ENCODE measurements at places on chromosomes 13 and 19. TPM values are rescaled to one million over a fixed set of nuclear protein-coding genes. Genes with fewer than 3 reads are reported as not detected.

Gene APOC1
- total RNA-seq, result 103 TPM

Gene ZNF787
- total RNA-seq, result 38.2 TPM

Gene GNG7
- 12.4 TPM for total RNA-seq

Gene CCDC194
- 1.0 TPM for total RNA-seq

Gene RNF113B
- total RNA-seq, result not detected

Gene GRIN3B
- 0.06 TPM for total RNA-seq

Gene APOC4
- total RNA-seq, result not detected

Gene NTF4
- 0.26 TPM for total RNA-seq

Gene UQCRFS1
- total RNA-seq, result 33.1 TPM

Gene CEACAM4
- total RNA-seq, result 0.35 TPM

Gene LHFPL6
- 30.2 TPM for total RNA-seq

Gene C19orf38
- 0.78 TPM for total RNA-seq

Gene SIGLEC5
- total RNA-seq, result 1.1 TPM

Gene STARD13
- 36.1 TPM for total RNA-seq

Gene LPAR2
- total RNA-seq, result 44.3 TPM

Gene DIAPH3
- total RNA-seq, result 1.0 TPM

Gene IZUMO2
- not detected for total RNA-seq

Gene HRC
- total RNA-seq, result 2.1 TPM

Gene TRPM4
- total RNA-seq, result 145 TPM

Gene CDC16
- 54.2 TPM for total RNA-seq

Measured in mucosa of gallbladder (tissue), 1 donor.